ENCODE measurements at places on chromosomes 2 and 18.

DNA sequence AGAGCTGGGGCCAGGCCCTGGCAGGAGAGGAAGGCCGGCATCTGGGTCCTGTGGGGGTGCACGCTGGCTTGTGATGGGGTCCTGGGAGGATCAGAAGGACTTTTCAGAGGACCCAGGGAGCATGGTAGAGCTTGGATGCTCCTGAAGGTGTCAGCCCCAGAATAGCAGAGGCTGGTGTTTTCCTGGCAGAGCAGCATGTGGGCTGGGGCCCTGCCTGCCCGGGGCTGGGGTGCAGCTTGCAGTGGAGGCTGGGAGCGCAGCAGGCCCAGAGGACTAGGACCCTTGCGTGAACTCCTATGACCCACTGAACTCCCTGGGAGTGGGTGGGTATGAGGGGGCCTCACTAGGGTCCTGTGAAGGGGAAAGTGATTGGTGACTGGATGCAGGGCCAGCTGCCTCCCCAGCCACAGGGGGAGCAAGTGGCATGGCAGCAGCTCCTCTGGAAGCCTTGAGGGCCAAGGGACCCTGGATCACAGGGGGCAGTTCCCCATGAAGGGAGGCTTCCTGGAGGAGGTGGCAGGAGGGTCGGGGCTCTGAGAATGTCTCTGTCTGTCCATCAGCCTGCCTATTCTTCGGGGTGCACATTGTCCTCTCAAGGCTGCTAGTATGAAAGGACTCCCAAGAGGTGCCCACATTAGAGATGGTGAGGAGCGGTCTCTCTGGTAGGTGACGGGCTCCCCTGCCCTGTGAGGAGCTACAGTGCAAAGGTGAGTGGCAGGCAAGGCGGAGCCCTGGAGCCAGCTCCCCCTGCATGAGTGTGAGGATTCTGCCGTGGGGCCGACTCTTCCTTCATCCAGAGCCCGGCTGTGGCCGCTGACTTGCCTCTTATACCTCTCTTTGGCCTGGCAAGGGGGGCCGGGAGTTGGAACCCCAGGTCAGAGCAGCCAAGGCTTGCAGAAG lies 249.0 kb downstream of the DYSF start:
- no peak for DNase-seq

DNA sequence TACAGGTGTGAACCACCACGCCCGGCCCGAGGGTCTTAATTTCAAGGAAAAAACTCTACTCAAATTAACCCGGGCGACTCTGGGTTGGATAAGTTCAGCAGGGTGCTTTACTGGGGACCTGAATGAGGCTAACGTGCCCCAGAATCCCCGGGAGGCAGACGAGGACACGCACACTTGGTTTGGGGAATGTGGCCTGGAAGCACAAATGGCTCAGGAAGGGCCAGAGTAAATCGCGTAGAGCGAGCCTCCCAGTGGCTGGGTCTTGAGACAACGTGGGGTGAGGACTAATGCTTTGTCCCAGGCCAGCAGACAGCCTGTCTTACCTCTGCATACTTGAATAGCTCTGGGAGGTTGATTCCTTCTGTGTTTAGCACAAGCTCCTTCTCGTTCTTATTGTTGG lies 75.8 kb downstream of the POLR1A start:
- no peak for DNase-seq

DNA sequence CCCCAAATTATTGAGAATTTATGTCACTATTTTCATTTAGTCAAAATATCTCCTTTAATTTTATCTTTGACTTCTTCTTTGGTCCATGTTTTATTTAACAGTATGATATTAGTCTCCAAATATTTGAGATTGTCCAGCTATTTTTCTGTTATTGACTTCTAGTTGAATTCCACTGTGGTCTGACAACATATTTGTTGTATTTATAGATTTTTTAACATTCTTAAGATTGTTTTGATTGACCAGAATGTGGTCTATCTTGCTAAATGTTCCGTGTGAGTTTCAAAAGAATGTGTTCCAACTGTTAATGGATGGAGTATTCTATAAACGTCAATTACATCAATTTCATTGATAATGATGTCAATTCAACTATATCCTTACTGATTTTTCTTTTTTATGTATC lies 1452.1 kb downstream of the SUCLG1 start:
- DNase-seq = no peak

DNA sequence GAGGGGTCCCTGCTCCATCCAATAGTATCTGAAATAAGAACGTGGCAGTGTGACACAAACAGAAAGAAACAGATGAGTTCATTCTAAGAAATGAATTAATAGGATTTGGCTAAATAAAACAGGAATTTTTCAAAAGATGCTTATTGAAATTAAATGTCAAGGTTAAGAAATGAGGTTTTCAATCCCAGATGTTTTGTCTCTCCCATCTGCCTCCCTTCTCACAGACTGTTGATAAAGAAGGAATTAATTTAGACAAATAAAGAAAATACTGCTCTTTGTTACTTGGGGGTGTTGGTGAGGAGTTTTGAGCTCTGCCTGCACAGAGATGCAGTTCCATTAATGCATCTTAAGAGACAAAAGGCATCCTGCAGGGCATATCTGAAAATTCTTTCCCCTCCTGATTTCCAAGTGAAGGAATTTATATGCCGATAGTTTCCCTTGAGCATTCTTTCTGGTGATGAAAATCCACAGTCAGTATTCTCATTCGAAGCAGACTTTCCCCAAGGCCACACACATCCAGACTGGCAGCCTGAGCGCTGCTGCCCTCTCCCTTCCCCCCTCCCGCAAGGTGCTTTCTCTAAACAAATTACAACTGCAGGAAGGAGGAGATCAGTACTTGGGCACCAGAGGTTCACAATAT lies 385.4 kb upstream of the RND3 start:
- DNase-seq = no peak

DNA sequence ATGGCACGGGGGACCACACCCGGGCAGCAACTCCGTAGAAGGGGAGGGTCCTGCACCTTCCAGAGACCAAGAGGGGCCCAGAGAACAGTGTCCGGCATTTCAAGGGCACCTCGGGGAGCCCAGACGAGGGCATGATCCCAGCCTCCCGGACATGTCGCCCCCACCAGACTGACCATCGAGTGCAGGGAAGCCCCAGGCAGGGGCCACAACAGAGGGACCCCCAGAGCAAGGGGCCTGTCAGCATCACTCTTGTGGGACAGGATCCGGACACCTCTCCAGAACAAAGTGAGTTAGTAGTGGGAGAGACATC lies 50.4 kb upstream of the CTDP1 start:
- no peak for DNase-seq

GRCh38 chr2:69514819-69515218 lies 77.6 kb upstream of the NFU1 start:
- DNase-seq = no peak

Data from NCI-H1694 treated with DMSO at 0.1 percent for 48 hours (cell line).